ENCODE measurements at places on chromosomes 1 and 21.

DNA sequence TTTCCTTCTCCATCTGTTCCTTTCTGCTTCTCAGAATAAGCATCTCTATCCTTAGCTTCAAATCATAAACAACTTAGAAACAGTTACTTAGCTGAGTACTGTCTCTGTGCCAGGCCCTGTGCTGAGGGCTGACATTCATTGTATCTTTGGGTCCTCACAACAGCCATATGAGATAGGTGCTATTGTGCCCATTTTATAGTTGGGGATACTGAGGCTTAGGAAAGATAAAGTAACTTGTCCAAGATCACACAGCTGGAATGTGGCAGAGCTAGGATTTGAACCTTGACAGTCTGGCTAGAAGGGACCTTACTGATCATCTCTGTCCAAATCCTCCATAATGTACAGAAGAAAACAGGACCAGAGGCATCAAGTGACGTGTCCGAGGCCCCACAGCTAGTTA, 25.0 kb downstream of the CD247 start:
- no peak for DNase-seq

GRCh38 chr1:200154069-200154767, 126.7 kb downstream of the NR5A2 start:
- no peak for DNase-seq

- DNase-seq: no peak
Observed at GRCh38 chr1:28170001-28170596, 6.4 kb downstream of the PTAFR start.

- DNase-seq: no peak
Observed at GRCh38 chr1:67166196-67166595, at the start of gene IL23R. Gene IL23R, plus strand, starts transcription at chr1:67166454. Its CDS starts 1,667 bp downstream, at chr1:67168121.

DNA sequence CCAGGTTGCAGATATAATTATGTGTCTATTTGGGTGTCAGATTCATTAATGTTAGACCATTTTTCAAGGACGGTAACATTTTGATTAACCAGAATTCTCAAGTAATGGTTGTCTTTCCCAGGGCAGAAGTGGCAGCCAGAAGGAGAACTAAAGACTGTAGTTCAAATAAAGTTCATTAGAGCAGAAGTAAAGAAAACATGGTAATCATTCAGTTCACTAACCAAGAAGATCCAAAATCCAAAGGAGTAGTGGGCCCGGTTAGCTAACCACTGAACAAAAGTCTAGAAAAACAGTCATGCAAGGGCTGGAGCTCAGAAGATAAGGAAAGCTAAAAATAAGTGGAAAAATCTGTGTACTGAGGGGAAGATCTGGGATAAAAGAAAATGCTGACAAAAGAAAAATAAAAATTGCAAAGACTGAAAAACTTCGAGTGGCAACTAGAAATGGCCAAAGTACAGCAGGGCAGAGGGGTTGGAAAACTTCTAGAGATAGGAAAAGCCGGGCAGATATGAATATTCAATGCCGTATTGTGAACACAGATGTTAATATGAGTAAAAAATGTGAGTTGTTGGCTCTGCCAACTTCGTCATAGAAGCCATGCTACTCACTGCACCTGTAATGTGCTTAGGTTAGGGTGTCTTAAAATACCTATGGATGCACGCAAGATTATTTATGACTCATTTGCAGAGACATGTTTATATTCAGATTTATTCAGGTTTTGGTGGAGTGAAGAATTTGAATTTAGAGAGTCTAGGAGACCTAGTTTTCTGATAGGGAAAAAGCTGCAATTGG, 925.9 kb downstream of the LTN1 start:
- DNase-seq: no peak
